ENCODE measurements at places on chromosomes 16 and 17. TPM values are rescaled to one million over a fixed set of nuclear protein-coding genes. Genes with fewer than 3 reads are reported as not detected.
A peak's percentile ranks its signal among the peaks of the same experiment; 100 is the strongest.

The PRSS33 gene
- not detected for total RNA-seq

The GNG13 gene
- total RNA-seq, result not detected

The NEUROD2 gene
- not detected for total RNA-seq

The RASD1 gene
- 0.60 TPM for total RNA-seq

The CDYL2 gene
- total RNA-seq, result 5.3 TPM

The RBBP6 gene
- total RNA-seq, result 28.4 TPM

The NUP85 gene
- 43.0 TPM for total RNA-seq

The SLFN12L gene
- 0.40 TPM for total RNA-seq

The ANKRD40CL gene
- not detected for total RNA-seq

The NR1D1 gene
- total RNA-seq, result 14.6 TPM

The KRTAP1-5 gene
- total RNA-seq, result not detected

DNA sequence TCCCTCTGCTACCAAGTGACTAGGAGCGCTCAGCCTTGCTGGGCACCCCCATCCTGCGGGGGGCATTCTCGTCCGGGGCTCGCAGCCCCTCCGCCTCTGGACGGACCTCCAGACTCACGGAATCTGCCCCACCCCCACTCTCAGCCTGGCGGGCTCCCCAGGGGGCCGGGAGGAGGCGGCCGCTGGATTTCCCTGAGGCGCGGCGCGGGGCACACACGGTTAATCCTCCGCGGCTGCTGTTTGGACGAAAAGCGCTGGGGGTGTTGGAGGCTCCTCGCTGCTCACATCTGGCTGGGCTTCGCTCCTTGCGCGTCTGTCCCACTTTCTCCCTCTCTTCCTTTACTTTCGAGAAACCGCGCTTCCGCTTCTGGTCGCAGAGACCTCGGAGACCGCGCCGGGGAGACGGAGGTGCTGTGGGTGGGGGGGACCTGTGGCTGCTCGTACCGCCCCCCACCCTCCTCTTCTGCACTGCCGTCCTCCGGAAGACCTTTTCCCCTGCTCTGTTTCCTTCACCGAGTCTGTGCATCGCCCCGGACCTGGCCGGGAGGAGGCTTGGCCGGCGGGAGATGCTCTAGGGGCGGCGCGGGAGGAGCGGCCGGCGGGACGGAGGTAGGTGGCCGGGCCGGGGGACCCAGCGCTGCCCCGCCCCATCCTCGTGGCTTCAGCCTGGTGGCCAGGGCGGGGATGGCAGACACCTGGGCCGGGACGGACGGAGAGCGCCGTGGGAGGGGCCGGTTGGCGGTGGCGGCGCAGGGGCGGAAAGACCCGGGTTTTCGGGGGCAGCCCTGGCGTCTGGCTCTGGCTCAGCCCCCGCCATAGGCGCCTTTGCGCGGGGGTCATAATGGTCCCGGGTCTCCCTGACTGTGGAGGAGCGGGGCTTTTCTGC is at the start of gene C1QTNF1:
Gene C1QTNF1 (plus strand): TSS at position 284 of the 886 bp plus-strand sequence. CDS start 19,800 bp downstream, outside the sequence.
- peak; percentile 52 for ATAC-seq

- ATAC-seq, result peak; percentile 39
These were observed 17.3 kb downstream of the C17orf100 start for GRCh38 chr17:6668727-6669425.

GRCh38 chr17:39306509-39307212 is 80.9 kb upstream of the STAC2 start:
- no peak for ATAC-seq

GRCh38 chr17:16593356-16594102 is 24.5 kb upstream of the ZNF287 start:
- ATAC-seq, result no peak

GRCh38 chr17:81043725-81044427 is 8.9 kb downstream of the BAIAP2 start:
- peak; percentile 39 for ATAC-seq

GRCh38 chr16:13519871-13520270 is 400.1 kb upstream of the ERCC4 start:
- no peak for ATAC-seq

GRCh38 chr17:40664582-40665333 is at the start of gene KRT222:
Gene KRT222 (minus strand): TSS chr17:40665177. CDS start chr17:40665099, 78 bp downstream.
- ATAC-seq, result no peak

DNA sequence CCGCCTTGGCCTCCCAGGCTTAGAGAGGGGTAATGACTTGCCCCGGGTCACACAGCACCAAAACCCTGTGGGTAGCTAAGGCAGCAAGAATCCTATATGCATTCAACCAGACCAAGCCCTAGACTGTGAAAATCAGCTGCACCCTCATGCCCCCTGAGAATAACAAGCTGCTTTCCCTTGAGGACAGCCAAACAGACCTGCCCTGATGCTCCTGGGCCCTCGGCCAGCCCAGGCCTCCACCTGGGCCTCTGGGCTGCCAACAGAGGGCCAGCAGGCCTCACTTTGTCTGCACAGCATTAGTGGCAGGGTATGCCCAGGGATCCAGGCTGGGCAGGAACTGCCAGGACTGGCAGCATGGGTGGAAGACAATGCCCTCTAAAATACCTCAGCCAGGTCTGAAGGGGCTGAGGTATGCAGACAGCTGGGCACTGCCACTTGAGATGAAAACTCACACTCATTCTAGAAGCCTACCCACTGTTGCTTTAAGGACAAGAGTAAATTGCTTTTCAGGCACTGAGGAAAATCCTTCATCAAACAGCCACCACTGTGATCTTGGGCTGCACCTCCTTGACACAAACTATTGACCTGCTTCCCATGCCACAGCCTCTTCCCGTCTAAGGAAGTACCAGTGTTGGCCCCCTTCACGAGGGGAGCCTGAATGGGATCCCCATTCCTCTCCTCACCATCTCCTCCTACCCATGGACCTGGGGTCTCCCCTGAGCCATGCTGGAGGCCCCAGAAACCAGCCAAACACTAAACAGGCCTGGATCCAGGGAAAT is 8.8 kb downstream of the ST3GAL2 start:
- no peak for ATAC-seq

DNA sequence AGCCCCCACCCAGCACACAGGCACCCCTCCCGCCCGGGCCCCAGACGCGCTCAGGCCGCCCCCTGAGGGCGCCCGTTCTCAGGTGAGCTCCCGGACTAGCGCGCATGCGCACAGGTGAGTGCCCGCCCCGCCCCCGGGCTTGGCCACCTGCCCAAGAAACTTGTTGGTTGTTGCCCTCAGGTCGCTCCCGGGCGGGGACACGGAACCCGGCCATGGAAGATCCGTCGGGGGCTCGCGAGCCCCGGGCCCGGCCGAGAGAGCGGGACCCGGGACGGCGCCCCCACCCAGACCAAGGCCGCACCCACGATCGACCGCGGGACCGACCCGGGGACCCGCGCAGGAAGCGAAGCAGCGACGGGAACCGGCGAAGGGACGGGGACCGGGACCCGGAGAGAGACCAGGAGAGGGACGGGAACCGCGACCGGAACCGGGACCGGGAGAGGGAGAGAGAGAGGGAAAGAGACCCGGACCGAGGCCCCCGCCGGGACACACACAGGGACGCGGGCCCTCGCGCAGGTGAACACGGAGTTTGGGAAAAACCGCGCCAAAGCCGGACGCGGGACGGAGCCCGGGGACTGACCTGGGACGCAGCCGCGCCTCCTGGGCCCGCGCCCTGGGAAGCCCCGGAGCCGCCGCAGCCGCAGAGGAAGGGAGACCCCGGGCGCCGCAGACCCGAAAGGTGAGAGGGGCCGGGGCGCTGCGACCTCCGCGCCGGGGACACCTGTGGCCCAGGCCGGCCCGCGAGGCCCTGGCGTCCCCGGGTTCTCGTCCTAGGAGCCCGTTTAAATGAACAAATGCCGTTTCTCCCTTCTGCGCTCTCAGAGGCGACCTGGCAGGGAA is at the start of gene MARVELD3:
Gene MARVELD3 (plus strand): TSS at position 167 of the 840 bp plus-strand sequence. CDS start 46 bp downstream, at position 213.
- peak; percentile 31 for ATAC-seq

GRCh38 chr16:79130616-79131015 is 469.9 kb downstream of the MAF start:
- no peak for ATAC-seq

GRCh38 chr16:1452530-1452929 is 8.2 kb upstream of the CCDC154 start:
- ATAC-seq, result no peak

- no peak for ATAC-seq
These were observed 40.9 kb upstream of the CCNF start for GRCh38 chr16:2388139-2388874.

- ATAC-seq, result no peak
These were observed at the start of gene IL34 for GRCh38 chr16:70646260-70647241. Gene IL34 (plus strand): TSS chr16:70646559. CDS start chr16:70646948, 389 bp downstream.

- ATAC-seq, result no peak
These were observed 33.9 kb downstream of the CMTM4 start for GRCh38 chr16:66662445-66663194.

DNA sequence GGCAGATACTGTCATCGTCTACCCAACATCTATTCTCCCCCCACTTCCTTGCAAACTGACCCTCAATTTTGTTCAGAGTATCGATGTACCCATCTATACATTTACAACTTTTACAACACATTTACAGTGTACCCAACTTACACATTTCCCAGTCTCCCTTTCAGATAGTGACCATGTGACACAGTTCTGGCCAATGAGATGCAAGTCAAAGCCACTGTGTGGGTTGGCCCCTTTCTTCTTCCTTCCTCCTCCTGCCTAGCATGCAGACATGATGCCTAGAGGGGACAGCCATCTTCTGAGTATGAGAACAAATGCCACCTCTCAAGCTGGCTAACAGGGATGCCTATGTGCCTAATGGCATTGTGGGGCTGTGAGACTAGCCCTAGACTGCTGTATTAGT is 11.3 kb upstream of the NFAT5 start:
- no peak for ATAC-seq

All from esophagus mucosa (tissue), 1 donor.